ENCODE measurements at places on chromosomes 1 and 21. TPM values are rescaled to one million over a fixed set of nuclear protein-coding genes. Genes with fewer than 3 reads are reported as not detected.

- no peak for DNase-seq
Measured at GRCh38 chr1:199914546-199914945, 113.0 kb upstream of the NR5A2 start.

DNA sequence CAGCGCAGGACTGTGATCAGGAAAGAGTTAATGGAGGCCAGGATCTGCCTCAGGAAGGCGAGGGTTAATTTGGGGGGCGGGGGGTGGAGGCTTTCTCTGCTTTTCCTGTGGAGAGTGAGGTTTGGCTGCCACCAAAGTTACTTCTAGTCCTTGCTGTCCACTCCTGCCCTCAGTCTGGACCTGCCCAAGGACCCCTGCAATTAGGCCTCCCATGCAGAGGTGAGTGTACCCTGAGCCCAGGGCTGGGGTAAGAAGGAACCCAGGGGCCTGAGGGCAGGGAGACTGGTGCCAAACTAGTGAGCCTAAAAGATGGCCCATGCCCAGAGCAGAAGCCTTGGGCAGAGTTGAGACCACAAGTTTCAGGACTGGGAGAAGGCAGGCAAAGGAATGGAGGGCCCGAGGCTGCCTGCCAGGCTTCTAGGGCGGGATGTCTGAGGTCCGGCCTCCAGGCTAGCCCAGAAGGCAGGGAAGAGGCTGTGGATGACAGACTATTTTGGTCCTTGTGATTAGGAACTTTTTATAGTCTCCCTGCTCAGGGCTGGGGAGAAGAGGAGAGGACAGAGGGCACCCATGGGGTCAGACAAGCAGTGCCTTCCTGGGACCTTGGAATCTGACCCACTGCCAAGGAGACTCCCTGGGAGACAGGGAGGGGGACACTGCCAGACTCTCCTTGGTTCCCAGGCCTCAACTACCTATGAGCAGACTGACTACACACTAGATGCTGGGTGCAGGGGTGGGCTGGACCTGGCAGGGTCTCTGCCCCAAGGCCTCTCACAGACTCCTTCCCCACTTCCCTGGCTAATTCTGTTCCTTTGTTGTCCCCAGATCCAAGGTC, at the start of gene FAM110D:
Gene FAM110D (plus strand): TSS at position 172 of the 835 bp plus-strand sequence. CDS start 2,213 bp downstream, outside the sequence.
- no peak for DNase-seq

GRCh38 chr1:91506071-91506470, 5.4 kb downstream of the CDC7 start:
- DNase-seq = no peak

- DNase-seq = no peak
Measured at GRCh38 chr21:25907573-25908275, 173.0 kb downstream of the GABPA start.

GRCh38 chr1:10646347-10646861, 150.0 kb downstream of the CASZ1 start:
- DNase-seq = no peak

DNA sequence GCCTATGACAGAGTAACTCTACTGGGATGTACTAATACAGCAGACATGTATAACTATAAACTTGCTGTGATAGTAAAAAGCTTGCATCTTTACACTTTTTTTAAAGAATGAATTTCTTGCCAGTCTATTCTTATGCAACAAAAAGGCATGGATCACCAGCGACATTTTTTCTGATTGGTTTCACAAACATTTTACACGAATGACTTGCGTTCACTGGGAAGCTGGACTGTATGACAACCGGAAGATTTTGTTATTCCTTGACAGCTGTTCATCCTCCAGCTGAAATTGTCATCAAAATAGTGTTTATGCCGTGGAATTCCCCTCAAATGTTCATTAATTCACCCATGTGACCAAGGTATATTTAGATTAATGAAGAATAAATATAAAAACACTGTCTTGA, 131.0 kb downstream of the XPR1 start:
- no peak for DNase-seq

GRCh38 chr1:210587566-210587965, 258.9 kb downstream of the HHAT start:
- no peak for DNase-seq

DNA sequence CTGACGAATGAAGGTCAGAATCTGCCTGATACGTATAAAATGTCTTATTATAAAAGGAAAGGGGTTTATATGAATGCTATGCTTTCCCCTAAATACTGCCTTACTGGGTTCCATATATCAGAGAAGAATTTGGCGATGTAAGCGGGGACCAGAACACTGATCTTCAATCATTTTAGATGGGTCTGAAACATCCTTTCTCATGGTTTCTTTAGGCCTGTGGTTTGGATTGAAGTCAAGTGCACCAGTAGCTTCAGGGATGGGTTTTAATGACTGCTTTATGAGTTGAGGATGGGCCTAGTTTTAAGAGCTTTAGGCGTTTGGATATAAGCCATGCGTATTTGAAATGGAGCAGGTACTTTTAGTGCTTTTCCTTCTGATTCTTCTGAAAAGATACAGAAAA, 6.9 kb downstream of the FMN2 start:
- DNase-seq = no peak

- no peak for DNase-seq
Measured at GRCh38 chr1:115458426-115459114, 120.5 kb upstream of the NGF start.

DNA sequence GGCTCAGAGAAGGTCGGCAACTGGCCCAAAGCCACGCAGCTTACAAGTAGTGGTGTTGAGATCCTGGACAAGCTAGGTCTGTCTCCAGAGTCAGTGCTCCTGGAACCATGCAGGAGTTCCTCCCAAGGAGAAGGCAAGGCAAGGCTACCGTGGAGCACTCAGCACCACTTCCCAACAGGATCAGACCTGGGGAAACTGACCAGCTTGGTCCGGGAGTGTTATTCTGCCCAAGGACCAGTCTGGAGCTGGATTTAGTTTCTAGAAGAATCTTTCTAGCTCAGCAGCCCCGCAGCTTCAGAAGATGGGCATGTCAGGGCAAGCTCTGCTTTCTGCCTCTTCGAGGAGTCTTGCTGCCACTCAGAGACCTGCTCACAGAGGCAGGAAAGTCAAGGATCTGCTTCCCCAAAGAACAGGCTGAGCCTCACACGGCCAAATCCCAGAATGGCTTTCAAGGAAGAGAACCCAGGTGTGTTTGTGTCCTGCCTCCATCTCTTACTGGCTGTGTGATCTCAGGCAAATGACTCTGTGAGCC, 302.8 kb downstream of the MATN1 start:
- no peak for DNase-seq

- DNase-seq = no peak
Measured at GRCh38 chr21:43277481-43278351, 108.9 kb downstream of the CRYAA start.

- DNase-seq = no peak
Measured at GRCh38 chr1:207719234-207719633, 32.6 kb upstream of the CD46 start.

GRCh38 chr21:24445517-24445916, 1161.8 kb downstream of the MRPL39 start:
- no peak for DNase-seq

GRCh38 chr21:43864313-43864961, 586 bp upstream of the AGPAT3 start:
- DNase-seq = no peak

- DNase-seq = peak; percentile 81
Measured at GRCh38 chr1:178724728-178725465, at the start of gene RALGPS2. Gene RALGPS2 (plus strand): TSS chr1:178725244. CDS start chr1:178776765, 51,521 bp downstream.

DNA sequence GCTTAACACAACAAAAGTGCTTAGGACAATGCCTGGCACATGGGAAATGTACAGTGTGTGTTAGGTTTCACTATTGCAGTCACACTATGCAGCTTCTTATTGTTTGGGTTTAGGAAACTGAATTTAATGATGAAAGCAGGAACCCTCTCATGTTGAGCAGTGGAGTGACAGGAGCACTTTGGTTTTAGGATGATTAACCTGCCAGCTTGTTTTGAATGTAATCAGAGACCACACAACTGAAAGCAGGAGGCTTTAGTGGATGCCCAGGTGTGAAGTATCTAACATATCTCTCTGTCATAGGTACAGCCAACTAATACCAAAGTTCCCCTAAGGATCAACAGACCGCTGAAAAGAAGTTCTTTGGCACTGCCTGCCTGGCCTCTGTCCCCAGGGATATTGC, 406.9 kb upstream of the USP24 start:
- no peak for DNase-seq

- no peak for DNase-seq
Measured at GRCh38 chr1:181184621-181185020, 96.1 kb downstream of the IER5 start.

DNA sequence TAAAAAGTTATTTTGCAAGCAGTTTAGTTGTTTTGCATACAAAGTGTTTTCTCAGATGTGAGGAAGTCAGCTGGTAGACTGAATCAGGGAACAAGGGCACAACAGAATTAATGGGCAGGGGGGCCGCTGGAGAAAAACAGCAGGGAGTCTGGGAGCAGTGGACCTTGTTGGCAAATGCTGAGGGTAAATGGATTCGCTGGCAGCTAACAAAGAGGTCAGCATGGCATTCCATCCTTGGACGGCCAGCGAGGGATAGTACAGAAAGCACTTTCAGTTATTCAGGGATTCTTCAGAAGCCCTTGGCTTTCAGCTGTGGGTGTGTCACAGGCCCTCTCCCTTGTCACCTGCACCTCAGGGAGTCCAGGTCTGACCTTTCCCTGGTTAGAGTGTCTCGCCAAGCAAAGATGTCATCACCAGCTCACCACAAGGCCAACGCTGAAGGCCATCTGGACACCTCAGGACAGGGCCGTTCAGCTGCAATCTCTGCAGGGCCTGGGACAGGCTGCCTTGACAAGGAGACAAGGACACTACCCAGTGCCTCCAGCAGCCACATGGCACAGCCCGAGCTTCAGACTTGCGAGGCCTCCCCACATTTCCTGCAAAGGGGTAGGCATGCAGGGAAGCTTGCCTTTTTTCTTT, 90.4 kb downstream of the KCNN3 start:
- DNase-seq = no peak

DNA sequence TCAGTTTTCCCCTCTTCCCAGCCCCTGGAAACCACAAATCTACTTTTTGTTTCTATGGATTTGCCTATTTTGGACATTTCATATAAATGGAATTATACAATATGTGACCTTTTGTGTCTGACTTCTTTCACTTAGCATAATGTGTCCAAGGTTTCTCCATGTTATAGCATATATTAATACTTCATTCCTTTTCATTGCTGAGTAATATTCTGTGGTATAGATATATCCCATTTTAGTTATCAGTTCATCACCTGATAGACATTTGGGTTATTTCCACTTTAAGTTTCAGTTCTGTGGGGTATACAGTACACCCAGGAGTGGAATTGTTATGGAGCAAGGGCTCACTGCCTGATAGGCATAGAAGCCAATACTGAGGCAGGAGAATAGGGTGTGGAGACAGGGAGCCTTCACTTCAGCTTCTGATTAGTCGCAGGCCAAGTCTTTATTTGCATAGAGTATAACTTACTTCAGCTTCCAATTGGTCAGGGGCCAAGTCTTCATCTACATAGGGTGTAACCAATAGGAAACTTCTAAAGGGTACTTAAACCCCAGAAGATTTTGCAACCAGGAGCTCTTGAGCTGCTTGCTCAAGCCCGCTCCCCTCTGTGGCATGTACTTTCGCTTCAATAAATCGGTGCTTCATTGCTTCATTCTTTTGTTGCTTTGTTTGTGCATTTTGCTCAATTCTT, 8.3 kb upstream of the NVL start:
- DNase-seq = no peak

DNA sequence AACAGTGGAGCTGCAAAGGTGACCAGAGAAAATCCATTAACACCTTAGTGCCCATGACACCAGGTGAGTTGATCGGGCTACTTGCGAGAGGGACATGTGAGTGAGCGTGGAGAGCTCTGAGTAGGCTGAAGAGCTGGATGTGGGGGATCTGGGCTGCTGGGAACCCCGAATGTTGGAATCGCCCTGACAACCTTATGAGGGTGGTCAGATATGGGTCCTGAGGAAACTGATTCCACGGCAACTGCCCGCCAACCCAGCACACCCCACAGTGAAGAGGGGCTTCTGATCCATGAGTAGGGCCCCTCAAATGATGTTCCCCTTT, 705 bp upstream of the QSOX1 start:
- no peak for DNase-seq

- DNase-seq = no peak
Measured at GRCh38 chr1:199018471-199019135, 379.8 kb downstream of the PTPRC start.

- DNase-seq = no peak
Measured at GRCh38 chr1:9228609-9229008, 6.0 kb upstream of the H6PD start.

PDE4B gene
- total RNA-seq = 26.9 TPM

B4GALT2 gene
- 42.5 TPM for total RNA-seq

IFI6 gene
- 118 TPM for total RNA-seq

SLC9C2 gene
- total RNA-seq = not detected

NCMAP gene
- total RNA-seq = under 0.01 TPM

S100A5 gene
- total RNA-seq = 0.27 TPM

ROR1 gene
- under 0.01 TPM for total RNA-seq

TRIM67 gene
- under 0.01 TPM for total RNA-seq

B3GALT2 gene
- total RNA-seq = not detected

TAS1R1 gene
- not detected for total RNA-seq
